ENCODE measurements at places on chromosomes 13 and 19. TPM values are rescaled to one million over a fixed set of nuclear protein-coding genes. Genes with fewer than 3 reads are reported as not detected.

GRCh38 chr13:30735872-30736175, 481 bp downstream of the ALOX5AP start:
- DNase-seq, result no peak

DNA sequence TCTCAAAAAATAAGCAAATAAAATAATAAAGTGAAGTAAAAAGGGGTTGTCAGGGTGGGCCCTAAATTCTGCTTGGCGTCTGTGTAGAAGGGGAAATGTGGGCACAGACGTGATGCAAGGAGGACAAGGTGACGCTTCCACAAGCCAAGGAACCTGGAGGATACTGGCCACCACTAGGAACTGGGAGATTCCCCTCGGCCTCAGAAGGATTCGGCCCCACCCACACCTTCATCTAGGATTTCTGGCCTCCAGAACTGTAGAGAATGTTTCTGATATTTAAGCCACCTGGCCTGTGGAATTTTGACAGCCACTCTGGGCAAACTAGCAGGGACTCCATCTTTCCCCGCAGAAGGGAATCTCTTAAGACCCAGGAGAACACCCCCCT, 1.1 kb downstream of the PLEKHJ1 start:
- DNase-seq, result no peak

DNA sequence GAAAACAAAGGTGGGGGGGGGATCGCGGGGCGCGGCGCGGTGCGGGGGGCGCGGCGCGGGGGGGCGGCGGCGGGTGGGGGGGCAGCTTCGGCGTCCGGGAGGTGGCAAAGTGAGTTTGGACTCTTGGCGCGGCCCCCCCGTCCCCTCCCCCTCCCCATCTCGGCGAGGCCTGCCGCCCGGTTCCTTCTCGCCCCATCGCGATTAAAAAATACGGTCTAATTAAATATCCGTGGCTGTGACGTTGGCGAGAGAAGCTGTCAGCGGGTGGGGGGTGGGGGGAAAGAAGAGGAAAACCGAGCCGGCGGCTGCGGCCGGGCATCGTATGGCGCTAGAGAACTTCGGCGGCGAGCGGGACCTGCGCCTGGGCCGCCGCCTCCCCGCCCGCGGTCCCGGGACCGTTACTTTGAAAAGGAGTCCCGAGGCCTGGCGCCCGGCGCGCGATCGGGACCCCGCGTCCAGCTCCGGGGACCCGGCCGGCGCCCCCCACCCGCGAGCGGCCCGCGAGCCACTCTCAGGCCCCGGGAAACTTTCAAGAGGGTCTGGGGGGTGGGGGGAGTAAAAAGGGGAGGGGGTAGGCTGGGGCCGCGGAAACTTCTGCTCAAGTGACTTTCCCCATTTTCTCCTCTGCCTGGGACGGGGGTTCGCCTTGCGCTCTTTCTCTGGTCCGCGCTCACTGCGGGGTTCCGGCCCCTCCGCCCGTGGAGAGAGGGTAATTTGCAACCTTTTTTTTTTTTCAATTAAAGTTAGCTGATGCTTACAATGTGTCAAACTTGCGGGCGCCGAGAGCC, 146.3 kb upstream of the ZNF536 start:
- DNase-seq, result peak; percentile 26

APLP1 gene
- 121 TPM for total RNA-seq

DNA sequence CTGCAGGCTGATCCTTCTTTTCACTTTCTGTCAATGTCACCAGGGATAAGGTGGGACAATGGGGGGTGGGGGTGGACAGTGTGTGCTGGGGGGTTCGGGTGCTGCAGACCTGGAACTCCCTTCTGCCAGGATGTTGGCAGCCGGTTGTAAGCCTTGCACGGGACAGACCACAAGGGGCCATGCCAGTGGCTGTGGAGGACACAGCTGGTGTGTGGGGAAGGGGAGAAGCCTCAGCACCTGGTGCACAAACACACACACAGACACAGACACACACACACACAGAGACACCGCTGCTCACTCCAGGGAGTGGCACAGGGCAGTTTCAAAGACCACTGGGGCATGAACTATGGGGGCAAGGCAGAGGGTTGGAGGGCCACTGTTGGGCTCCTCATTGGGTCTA, 3.6 kb downstream of the F2RL3 start:
- no peak for DNase-seq

KLC3 gene
- total RNA-seq, result 9.7 TPM

DNA sequence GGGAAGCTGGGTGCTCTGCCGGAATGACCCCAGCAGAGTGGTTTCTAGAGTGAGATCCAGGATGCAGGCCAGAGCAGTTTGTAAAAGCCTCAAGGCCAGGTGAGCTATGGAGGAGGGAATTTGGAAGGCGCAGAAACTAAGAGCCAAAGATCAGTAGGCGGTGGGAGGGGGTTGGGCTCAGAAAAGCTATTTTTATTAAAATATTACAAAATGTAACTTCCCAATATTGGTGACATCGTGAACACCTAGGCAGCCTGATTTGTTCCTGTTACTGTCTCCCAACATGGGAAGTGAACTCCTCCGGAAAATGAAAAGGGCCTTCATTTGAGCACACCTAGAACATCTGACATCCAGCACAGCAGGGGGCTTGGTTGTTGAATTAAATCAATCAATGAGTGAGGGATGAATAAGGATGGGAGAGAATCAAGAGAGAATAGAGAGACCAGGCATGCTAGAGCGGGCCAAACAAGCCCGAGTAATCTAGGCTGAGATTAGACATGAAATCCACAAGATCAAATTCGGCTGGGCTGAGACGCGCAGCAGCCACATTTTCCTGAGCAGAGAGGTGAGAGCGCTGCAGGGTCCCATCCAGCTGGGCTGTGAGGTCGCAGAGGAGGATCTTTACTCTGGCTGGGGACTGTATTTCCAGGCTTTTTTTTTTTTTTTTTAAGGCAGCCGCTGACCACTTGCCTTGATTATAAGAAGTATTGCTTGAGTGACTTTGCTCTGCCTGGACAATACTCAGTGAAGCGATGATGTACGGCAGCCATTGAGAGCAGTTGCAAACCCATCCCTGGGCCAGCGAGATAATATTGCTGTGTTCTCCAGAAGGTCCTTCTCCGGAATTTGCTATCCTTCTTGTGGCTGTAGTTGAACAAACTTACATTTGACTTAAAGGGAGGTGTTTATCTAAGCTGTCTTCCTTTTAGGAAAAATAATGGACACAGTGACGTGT, 178.0 kb upstream of the KL start:
- no peak for DNase-seq

DNA sequence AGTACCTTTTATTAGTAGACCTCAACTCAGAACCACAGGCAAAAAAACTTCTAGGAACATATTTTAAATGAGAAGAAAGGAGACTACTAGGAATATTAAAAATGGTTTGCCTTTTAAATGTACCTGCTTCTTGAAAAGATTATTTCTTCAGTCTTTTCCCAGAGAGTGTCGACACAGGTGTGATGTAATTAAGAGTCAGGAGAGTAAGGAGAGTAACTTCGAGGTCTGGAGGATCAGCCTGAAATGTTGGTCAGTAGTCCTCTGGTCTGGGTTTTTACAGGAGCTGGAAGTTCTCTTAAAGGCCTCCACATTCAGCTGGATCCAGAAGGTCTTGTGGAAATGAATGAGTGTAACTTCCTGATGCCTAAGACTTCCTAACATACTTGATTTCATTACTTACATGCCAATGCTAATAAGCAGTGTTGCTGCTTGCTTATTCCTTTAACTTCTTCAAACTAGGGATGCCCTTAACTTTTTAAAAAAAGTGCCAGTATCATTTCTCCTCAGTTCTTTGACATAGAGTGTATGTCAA, at the start of gene KCTD4:
TSS of gene KCTD4 (minus strand) at position 345 of the 532 bp plus-strand sequence. CDS start 6,478 bp downstream, outside the sequence.
- no peak for DNase-seq

GRCh38 chr13:94548821-94549231, 47.1 kb downstream of the TGDS start:
- DNase-seq, result peak; percentile 71

TPTE2 gene
- total RNA-seq, result not detected
